H54 (cell line): ENCODE measurements at places on chromosomes 5 and 9.

DNA sequence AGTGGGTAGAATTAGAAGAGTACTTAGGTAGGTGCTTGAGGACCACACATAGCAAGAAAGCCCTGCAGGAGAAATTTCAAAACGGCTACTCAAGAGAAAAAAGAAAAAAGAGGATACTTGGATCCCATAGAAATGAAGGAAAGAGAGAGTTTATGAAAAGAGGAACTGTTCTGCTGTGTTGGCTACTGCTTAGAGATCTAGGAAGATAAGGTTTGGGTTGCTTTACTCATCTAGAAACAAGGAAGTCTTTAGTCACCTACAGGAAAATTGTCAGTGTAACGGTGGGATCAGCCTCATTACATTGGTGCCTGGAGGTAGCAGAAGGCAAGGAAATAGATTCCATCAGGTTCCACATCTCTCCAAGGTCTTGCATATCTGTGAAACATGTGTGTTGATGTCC lies 14.8 kb upstream of the C5orf46 start:
- no peak for DNase-seq

- DNase-seq: no peak
Observed at GRCh38 chr5:133531594-133531993, 80.7 kb downstream of the FSTL4 start.

DNA sequence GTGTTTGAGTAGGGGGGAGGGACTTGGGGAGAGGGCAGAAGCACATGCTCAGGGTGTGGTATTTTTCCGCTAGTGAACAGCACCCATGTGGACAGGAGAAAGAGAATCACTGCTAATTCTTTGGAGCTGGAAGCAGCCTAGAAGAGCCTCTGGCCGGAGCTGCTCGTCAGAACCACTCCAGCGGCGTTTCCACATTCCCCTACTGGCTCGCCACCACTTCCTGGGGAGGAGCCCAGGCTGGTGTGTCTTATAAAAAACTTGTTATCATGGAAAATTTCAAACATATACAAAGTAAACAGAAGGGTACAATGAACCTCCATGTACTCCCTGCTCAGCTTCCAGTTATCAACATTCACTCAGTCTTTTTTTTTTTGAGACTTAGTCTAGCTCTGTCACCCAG lies 26.7 kb downstream of the LHX2 start:
- no peak for DNase-seq

GRCh38 chr9:133188006-133188842 lies 20.8 kb downstream of the OBP2B start:
- DNase-seq: no peak

DNA sequence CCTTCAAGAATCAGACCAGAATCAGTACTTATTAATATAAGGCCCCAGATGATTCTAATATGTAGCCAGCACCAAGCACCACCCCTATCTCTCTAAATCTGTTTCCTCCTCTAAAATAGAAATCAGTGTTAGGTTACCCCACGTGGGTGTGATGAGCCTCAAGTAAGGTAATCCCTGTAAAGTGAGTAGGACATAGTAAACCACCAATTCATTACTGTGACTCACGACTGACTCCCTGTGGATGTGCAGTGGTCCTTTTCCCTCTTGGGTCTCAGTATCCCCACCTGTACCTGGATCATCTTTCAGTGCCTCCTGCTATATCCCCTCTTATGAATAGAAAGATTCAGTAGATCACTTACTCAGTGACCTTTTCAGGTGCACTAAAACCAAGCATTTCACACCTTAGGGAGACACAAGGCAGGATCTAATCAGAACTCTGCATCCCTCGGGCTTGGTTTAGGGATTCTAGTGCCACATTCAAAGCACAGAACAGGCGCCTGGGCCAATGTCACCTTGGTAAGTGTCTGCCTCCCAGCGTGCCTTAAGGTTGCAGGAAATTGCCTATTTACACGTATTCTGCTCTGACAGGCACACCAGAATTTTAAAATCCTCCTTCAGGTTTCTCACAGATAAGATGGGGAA lies 12.2 kb upstream of the ALDH1B1 start:
- DNase-seq: no peak

GRCh38 chr5:55896663-55897062 lies 45.5 kb downstream of the IL31RA start:
- DNase-seq: no peak

DNA sequence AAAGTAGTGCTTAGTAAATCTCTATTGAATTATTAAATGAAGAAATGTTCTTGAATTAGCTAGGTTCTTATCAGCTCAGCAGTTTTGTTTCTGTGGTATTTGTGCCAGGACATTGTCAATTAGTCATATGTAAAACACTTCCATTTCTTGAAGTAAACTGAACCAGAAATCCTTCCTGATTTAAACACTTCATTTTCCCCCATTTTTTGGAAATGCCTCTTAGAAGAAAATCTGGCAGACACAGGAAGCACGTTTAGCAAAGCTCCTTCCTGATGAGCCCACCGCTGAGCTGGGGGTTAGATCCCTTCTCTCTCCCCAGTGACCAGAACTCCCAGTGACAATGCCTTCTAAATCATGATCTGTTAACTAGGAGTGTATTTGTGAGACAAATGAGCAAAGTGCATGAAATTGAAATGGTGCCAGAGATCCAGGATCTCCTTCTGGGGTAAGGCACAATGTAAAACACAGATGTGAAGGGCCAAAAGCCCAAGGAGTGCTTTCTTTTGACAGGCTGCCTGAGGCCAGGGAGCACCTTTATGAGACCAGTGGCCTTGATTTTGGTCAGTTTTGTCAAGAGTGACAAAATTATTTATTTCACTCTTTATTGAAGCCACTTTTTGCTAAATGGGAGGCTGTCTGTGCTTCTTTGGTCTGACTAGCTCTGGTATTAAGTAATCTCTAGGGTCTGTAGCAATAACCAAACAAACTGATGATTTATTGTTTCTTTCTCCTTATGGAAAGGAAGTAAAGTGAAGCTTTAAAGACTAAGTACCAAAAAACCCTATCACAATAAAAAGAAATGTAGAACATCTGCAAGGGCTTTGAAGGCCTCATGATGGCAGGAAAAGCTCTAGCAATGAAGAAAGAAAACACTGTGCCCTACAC lies 25.5 kb upstream of the RUSC2 start:
- no peak for DNase-seq

DNA sequence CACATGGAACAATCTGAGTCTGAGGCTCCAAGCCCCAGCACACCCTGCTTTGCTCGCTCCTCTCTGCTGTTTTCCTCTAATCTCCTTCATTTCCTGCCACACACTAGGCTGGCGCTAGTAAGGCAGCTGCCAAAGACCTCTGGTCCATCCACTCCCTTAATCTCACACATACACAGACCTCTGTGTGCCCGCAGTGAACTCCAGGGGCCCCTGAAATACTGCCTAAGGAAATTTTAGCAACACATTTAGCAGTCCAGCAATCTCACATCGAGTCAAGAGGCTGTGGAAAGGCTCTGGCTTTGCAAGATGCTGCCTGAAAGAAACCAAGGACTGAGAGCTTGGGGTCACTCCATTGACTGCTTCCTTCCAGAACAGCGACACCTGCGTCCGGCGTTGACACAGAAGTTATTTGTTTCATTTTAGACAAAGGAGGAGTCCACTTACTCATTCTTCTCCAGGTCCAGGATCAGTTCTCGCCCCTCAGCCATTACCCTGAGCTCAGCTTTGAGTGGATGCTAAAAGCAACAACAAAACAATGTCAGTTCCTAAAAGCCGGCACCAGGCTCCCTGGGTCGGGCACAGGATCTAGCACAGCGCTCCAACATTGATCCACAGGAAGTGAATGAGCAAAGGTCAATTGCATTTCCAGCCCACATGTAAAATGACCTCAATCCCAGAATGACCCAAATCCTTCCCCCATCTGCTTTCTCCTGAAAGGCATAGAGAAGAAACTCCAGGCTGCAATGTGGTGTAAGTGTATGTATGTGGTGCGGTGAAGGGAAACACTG lies 11.5 kb downstream of the ADAM19 start:
- DNase-seq: no peak

- no peak for DNase-seq
Observed at GRCh38 chr9:5596173-5596572, 32.7 kb upstream of the RIC1 start.

DNA sequence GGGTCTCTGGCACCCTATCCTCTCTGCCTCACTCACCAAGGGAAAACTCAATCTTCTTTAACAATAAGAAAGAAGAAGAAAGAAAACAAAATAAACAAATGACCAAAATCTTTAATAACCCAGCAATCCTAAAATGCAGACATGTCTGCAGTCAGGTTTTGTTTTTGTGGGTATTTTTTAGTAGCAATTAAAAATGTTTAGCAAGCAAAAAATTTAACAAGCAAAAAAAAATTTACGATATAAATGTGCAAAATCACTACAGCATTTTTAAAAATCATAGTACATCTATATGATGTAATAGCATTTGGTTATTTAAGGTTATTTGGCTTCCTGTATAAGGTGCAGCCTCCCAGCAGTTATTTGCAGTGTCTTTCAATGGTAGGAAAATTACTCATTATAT lies 151.3 kb upstream of the MAP3K1 start:
- DNase-seq: no peak

- no peak for DNase-seq
Observed at GRCh38 chr5:81409896-81410295, 16.0 kb upstream of the ACOT12 start.

DNA sequence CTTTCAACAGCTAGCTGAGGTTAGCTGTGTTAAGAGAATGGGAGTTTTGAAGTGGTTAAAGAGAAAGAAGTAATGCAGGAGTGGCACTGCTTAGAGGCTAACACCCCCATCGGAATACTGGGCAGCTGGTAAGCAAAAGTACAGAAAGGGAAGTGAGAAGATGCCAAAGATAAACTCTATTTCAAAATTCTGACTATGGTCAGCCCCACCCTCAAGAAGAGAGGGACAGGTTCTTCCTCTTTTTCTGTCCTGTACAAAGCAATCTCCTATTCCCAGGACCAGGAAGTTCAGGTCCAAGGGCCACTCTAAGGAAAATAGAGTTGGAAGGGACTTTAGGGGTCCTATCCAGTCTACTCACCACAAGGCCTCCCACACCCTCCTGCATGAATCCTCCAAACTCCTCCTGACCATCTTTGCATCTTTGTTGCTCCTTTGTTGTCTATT lies 45.9 kb upstream of the JAK2 start:
- no peak for DNase-seq

DNA sequence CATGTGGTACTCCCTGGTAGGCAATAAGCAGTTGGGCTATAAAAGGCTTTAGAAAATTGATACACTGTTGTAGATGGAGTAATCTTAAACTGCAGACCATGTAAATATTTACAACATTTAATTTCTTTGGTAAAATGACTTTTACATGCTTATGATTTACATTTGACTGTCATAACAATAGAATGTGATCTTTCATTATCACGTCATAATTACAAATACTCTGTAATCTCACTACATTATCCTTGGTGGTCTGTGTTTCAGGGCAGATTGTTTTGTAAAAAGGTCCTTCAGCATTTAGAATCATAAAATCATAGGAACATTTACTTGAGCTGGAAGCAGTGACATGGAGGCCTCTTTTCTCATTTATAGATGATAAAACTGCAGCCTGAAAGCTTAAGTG lies 73.3 kb upstream of the PRRC1 start:
- DNase-seq: no peak

DNA sequence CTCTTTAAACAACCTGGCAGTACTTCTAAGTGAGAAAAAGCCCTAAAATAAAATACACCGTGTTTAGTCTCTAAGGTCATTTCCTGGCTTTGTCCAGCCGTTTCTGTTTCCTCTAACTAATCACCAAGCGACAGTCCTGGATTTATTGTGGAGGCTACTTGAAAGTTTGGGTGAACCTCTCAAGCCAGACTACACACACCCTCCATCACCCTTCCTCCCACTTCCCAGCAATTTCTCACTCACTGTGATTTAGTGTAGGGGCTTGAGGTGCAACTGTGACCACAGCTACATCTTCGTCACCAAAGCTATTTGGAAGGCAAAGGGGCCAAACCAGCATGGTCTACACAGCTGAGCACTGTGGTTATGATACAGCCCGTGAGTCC lies 240.0 kb upstream of the SLC24A2 start:
- DNase-seq: no peak

GRCh38 chr9:120873512-120873911 lies 3.5 kb downstream of the PHF19 start:
- DNase-seq: peak; percentile 78

DNA sequence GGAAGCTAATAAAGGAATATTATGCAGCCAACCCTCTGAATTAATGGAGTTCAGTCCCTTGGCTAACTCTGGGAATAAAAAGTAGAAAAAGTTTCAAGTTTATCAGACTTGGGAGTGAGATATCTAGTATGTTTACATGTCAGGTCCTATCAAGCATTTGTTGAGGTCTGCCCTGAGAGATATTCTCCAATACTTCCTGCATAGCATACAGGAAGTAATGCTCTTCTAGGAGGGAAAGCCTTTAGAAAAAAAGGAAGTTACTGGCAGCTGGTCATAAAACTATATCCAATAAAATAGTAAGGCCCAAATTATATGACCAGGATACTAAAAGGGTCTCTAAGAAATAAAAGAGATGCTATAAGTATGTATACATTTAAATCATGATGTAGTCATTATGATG lies 594.1 kb upstream of the FTMT start:
- DNase-seq: no peak

GRCh38 chr9:92721548-92721947 lies 43.1 kb downstream of the BICD2 start:
- DNase-seq: no peak

DNA sequence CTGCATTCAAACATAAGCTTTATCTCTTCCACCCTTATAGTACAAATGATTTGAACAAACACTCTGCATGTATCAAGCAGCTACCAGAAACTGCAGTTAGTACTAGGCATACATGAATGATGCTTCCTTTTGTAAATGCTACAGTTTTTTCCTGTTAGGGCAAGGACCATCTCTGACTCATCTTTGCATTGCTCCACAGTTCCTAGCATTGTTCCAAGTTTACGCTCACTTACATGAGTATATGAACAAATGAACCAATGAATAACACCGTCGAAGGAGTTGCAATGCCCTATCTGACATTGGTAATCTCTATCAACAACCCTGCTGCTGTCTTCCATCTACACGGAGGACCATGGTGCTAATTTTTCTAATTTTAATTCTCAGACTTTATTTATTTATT lies 2.1 kb upstream of the ALDH7A1 start:
- DNase-seq: no peak

- no peak for DNase-seq
Observed at GRCh38 chr5:134082264-134082992, 32.1 kb upstream of the TCF7 start.

DNA sequence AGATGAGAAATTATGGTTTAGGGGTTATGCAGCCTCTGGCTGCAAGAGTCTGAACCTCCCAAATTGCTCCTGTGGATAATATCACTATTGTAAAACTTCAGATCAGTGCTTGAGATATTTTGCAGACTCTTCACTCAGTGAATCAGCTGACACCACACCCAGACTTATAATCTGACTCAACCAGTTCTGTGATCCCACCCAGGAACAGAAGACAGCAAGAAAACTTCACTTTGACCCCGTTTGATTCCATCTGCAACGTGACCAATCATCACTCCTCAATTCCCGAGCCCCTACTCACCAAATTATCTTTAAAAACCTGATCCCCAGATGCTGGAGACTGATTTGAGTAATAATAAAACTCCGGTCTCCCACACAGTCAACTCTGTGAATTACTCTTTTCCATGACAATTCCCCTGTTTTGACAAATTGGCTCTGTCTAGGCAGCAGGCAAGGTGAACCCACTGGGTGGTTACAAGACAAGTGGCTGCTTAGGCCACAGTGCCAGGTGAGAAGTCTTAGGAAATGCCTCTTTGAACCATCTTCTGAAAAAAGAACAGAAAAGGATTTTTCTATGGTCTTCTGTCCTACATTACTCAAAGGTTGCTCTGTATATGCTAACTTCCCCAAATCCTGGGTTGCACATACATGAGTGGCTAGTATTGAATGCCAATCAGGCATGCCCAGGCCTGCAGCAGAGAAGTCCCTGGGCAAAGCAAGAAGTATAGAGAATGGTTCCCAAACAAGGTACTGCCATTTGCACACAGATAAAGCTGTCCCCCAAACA lies 588.0 kb downstream of the PRELID2 start:
- no peak for DNase-seq
